Fibroblast of skin of back (primary cell): ENCODE measurements at places on chromosomes 1 and 21.
A peak's percentile ranks its signal among the peaks of the same experiment; 100 is the strongest.

DNA sequence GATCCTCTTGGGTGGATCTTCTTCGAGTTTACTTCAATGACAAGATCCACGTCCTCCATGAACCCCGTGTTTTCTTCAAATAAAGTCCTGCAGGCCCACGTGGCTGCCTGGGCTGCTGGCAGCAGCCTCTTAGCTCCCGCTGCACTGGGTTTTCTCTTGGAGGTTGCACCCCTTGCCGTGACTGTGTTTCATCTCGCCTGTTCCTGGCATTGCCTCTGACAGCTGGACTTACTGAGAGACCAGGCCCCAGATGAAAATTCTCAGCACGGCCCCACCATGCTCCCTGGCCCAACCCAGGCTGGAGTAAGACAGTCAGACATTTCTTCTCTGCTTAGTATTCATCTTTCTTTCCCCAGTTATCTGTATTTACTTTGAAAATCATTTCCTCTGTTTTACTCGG, 274.8 kb upstream of the RUNX1 start:
- DNase-seq: no peak

DNA sequence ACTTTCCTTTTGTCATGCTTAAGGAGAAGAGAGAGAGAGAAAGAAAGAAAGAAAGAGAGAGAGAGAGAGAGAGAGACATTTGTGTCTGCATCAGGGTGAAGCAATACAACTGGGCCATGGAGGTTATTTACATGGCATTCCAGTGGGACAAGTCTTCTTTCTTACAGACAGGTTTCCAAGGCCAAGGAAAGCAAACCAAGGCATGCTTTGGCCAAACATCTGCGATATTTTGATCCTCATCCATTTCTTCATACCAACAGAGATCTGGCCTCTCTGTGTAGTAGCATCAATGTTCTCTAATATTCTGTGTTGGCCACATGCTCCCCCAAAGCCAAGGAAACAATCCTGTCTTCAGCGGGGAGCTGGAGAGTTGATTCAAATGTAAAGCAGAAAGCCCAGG, 292.1 kb downstream of the SETD4 start:
- no peak for DNase-seq

DNA sequence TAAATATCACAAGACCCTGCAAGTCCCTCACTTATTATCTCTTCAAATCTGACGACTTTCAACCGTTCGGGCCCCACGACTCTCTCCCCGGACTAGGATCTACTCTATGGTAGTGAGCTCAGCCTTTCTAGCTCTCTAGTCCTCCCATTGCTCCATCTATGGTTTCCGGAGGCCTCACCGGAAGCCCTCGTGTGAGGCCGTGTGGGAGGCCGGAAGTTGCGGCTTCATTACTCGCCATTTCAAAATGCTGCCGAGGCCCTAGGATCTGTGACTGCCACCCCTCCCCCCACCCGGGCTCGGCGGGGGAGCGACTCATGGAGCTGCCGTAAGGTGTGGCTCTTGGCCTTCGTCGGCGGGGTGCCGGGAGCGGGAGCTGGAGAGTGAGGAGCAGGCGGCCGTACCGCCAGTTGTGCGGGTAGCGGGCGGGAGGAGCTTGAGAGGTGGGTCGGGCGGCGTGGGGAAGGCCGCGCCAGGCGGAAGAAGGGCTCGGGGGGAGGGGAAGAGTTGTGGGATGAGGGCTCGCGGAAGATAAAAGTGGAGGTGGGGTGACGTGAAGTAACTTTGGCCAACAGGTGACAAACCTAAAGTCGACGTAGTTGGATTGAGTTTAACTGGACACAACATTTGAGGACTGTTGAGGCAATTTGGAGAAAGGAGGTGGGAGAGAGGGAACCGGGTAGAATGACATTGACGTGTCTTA, at the start of gene MDM4:
TSS of gene MDM4 (plus strand) at position 227 of the 700 bp plus-strand sequence. CDS start 9,113 bp downstream, outside the sequence.
- peak; percentile 98 for DNase-seq

DNA sequence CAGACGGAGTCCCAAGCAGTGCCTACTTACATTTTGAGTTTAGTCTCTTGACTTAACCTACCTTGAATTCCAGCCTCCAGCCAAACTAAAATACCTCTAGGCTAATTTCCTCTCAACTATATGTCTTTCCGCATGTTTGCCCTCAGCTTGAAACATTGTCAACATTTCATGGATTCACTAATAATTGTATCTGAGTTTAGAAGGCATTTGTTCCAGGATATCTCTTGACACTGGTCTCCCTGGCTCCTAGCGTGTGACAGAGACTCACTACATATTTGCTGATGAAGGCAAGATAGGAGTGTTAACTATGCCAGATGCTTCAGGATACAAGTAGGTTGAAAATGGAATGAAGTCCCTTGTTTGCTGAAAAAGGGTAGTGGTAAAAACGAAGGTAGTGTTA, 136.1 kb downstream of the GREM2 start:
- no peak for DNase-seq

DNA sequence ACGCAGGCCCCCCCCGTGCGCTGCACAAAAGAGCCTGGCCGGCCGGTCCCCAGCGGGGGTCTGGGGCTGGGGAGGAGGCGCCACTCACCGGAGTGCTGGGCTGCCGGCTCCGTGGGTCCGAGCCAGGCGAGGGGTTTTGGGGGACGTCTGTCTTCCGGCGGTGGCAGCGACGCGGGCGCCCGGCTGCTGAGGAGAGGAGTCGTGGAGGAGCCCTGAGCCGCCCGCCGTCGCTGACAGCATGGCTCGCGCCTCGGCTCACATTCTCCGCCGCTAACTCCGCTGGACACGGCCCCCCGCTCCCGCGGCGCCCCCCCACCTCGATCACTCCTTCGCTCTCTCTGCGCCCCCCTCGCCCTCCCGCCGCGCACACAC, 649 bp downstream of the AHDC1 start:
- DNase-seq: no peak

DNA sequence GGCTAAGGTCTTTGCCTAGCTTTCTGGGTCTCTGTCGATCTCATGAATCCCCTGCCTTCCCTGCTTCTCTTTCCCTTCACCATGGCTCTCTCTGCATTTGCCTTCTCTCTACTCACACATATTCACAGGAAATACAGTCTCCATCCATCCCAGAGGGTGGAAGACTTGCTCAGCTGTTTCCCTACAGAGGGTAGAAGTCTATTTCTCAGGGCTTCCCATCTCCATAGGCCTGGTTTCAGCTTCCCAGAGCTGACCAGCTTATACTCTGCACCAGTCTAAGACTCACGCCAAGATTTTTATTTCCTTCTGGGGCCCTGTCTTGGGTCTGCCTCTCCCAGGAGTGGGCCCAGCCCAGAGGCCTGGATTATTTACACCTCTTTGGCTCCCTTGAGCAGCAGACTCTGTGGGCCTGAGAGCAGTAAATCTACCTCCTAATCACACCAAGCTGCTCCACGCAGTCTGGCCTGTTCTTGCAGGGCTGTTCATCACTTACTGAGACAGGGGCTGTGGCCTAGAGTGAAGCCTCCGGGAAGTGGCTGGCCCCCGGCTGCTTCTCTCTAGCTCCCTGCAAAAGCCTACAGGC, 102.5 kb downstream of the PLXNA2 start:
- no peak for DNase-seq

- DNase-seq: no peak
Observed at GRCh38 chr1:245692318-245692717, 537.5 kb downstream of the KIF26B start.

- peak; percentile 74 for DNase-seq
Observed at GRCh38 chr1:223731133-223731770, 18.9 kb downstream of the CAPN2 start.

DNA sequence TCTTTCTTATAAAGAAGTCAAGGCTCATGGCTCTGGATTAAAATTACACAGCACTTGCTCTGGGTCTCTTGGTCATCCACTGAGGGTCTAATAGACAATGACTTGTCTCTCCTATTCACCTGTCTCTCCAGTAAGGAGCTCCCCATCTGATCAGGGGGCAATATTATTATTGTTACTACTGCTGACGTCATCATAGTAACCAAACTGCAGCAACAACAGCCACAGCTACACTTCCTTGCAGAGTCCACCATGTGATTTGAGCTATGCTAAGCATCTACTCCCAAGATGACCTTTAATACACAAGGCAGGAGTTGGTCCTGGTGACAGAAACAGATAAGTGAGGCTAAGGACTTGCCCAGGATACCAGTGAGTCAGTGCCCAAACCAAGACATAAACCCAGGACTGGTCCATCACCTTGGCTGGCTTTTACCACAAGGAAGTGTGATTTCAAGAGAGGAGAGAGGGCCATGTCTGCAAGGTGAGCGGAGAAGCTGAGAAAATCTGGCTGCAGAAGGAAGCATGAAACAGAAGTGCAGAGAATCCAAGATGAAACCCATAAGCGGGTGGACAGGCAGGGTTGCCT, 602.5 kb downstream of the PTPRU start:
- no peak for DNase-seq

GRCh38 chr1:33338048-33338439, 17.1 kb upstream of the A3GALT2 start:
- DNase-seq: peak; percentile 46

- no peak for DNase-seq
Observed at GRCh38 chr1:232249339-232249738, 380.6 kb downstream of the SIPA1L2 start.

DNA sequence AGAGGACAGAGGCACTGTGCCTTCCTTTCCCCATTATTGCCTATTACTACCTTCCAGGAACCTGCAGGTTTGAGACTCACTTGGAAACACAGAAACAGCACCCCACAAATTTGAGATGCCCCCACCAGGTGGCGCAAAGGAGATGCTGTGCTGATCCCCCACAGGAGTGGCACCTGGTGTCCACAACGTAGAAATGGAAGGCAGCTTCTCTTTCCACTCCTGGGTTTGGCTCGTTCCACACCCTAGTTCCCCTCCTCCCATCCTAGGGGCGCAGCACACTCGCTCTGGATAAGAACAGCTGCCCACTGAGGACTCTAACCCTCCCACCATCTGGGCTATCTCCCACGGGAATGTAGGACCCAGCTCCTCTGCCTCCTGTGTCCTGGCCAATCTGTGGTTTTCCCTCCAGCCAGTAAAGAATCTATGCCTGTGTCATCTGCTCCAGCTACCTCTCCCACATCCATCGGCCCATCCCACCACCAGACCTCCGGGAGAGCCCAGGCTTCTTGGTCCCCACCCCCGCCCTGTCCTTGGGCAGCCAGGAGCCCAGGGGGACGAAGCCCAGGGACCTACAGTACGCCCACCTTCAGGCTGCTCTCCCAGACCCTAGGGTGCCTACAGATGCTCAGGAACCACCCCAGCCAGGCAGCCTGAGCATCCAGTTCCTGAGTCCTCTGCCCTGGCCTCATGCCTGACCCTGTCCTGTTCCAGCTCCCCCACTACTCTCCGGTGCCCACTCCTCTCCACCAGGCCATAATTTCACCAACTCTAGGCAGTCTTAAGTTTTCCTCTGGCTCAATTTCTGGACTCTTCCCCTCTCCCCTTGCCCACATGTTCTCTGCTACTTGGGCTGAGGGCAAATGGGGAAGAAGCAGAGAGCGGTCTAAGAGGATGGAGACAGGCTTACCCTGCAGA, 549 bp downstream of the THBS3 start:
- DNase-seq: peak; percentile 77

- DNase-seq: no peak
Observed at GRCh38 chr1:203467550-203467921, 8.1 kb upstream of the PRELP start.

GRCh38 chr21:26064506-26064905, 106.1 kb downstream of the APP start:
- DNase-seq: no peak

- DNase-seq: no peak
Observed at GRCh38 chr1:174070614-174071013, 48.5 kb upstream of the RC3H1 start.

GRCh38 chr1:51558375-51558924, 39.4 kb upstream of the EPS15 start:
- DNase-seq: peak; percentile 78

- peak; percentile 33 for DNase-seq
Observed at GRCh38 chr1:193325042-193325441, 138.6 kb upstream of the B3GALT2 start.

GRCh38 chr1:82499022-82499421, 698.3 kb downstream of the ADGRL2 start:
- DNase-seq: no peak

DNA sequence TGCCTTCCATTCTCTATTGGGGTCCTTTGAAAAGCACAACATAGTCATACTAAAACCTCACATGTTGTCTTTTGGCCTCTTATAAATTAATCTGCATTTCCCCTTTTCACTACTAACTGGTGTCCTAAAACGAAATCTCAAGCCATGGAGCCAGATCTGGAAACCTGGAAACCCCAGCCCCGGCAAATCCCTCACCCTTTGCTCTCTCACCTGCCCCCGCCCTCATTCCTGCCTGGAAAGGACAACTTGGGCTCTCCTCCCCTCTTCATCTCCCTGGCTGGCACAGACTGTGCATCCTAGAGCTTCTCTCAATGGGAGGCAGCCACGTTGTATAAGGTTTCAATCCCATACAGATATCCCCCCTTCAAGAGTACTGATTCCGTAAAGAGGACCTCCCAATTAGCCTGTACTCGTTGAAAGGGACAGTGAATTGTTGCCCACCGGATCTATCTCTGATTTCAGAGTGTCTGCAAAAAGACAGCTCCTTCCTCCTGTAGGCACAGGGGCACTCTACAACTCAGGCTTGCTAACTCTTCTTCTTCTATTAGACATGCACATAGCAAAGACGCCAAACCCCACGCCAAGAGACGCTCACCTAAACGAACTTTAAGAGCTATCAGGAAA, 1.4 kb downstream of the DUSP10 start:
- no peak for DNase-seq

DNA sequence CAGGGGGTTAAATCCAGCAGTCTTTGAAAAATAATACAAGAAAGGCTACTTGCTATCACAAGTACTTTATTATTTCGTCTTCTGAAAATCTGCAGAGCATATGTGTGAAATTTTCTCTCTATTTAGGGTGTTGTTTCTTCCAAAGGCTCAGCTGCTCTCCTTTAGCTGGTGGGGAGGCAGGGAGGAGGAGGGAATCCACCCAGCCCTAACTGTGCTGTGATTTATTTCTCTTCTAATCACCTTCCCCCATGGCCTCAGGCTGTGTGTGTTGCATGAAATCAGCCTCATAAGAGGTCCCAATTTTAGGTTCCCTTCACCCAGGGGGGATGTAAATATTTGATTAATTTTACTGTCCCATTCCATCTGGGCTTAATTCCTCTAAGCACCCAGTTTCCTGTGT, 77.6 kb upstream of the PGBD5 start:
- no peak for DNase-seq

GRCh38 chr1:184520336-184520735, 133.5 kb downstream of the C1orf21 start:
- DNase-seq: no peak

GRCh38 chr21:46457801-46458314, 833 bp upstream of the DIP2A start:
- peak; percentile 39 for DNase-seq

GRCh38 chr1:226135709-226136108, 50.8 kb downstream of the ACBD3 start:
- DNase-seq: no peak
